ENCODE measurements at places on chromosomes 6 and 20. TPM values are rescaled to one million over a fixed set of nuclear protein-coding genes. Genes with fewer than 3 reads are reported as not detected.

DNA sequence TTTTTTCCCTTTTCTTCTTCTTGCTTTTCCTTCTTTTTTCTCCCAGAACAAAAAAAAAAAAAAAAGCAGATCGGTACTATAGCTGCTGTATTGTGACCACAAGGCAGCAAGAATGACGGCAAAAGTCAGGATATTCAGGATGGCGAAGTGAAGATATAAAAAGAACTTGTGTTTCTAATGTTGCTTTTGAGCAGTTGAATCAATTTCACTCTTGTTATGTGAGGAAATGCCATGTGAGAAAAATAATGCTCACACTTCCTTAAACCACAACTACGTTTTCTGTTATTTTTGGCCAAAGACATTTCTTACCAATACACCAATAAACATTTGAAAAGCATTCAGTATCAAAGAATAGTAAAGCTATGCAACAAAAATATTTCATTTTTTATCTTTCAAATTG lies 510.5 kb downstream of the HACE1 start:
- no peaks in the 10 kb centered on the region for H3K4me1 ChIP-seq
- H3K27me3 ChIP-seq = no peaks in the 10 kb centered on the region
- no peaks in the 10 kb centered on the region for H3K36me3 ChIP-seq
- H3K27ac ChIP-seq = no peak overlapping the region

DNA sequence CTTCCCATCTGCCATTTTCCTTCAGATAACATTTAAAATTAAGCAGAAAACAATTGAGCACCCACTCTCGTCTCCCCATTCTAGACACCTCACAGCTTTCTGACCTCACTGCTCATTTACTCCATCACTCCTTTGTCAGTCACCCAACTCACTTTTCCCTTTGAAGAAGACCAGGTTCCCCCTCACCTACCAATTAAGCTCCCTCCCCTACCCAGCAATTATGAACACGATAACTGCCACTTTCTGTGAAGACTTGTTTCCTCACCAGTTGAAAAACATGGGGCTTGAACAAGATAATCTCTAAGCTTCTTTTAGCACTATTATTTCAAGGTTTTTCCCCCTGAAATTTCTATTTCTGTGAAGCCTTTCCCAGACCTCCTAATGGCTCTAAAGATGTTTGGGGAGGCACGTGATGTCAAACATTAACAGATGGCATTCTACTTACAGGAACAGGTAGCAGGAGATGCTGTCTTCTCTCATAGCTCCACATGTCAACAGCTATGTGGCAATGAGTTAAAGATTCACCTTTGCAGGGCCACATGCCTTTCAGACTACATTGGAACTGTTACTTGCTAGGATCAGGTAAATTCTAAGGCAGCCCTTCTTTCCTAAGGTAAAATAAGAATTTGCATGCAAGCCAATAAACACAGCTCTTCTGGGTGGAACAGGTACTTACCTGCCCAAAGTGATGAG lies 24.8 kb upstream of the SLA2 start:
- no peaks in the 10 kb centered on the region for H3K27me3 ChIP-seq
- H3K27ac ChIP-seq = no peak overlapping the region
- DNase-seq = no peak
- no peak overlapping the region for H3K4me3 ChIP-seq

DNA sequence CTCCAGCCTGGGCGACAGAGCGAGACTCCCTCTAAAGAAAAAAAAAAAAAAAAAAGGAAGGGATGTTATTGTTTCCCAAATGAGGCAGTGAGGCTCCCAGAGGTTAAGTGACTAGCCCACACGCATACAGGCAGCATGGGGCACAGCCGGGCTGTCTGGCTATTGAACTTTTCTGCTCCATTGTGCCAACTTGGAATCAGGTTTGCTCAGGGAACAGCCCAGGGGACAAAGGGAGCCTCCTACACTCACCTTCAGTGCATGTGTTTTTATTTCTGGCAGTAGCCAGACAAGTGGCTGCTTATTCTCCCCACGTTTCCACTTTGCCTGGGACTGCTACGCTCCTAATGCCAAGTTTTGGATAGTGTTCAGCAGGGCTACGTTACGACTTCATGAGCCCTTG lies 10.7 kb downstream of the ETV7 start:
- no peaks in the 10 kb centered on the region for H3K27me3 ChIP-seq
- H3K4me3 ChIP-seq = no peak overlapping the region
- H3K27ac ChIP-seq = no peak overlapping the region
- DNase-seq = no peak
- H3K4me1 ChIP-seq = no peaks in the 10 kb centered on the region

- H3K27ac ChIP-seq = no peak overlapping the region
These were observed 15.7 kb downstream of the VTA1 start for GRCh38 chr6:142162780-142163179.

- H3K27me3 ChIP-seq = no peaks in the 10 kb centered on the region
- H3K27ac ChIP-seq = no peak overlapping the region
- no peak for DNase-seq
- H3K36me3 ChIP-seq = no peaks in the 10 kb centered on the region
- H3K4me1 ChIP-seq = no peaks in the 10 kb centered on the region
- no peak overlapping the region for H3K4me3 ChIP-seq
These were observed 258.0 kb downstream of the PLCB1 start for GRCh38 chr20:8390037-8390433.

DNA sequence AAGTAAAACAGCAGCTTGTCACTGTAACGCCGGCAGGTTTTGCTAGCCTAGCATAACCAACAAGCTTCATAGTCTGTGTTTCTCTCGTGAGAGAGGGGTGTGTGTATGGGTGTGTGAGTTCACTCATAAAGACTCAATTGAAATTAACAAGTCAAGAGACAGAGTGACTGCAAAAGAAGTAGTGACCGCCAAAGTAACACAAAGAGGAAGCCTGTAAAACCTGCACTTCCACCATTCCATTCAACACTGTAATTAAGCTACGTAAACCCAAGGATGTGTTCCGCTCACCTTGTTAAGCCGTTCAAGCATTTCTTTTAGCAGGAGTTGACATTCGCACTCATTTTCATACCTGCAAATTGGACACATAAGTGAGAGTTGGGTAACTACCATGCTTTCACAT lies 6.6 kb downstream of the BFSP1 start:
- no peaks in the 10 kb centered on the region for H3K27me3 ChIP-seq
- H3K36me3 ChIP-seq = no peaks in the 10 kb centered on the region
- no peak overlapping the region for H3K27ac ChIP-seq
- no peak overlapping the region for H3K4me3 ChIP-seq
- no peaks in the 10 kb centered on the region for H3K4me1 ChIP-seq

GRCh38 chr20:39993742-39994141 lies 695.3 kb downstream of the MAFB start:
- no peaks in the 10 kb centered on the region for H3K4me1 ChIP-seq
- no peaks in the 10 kb centered on the region for H3K36me3 ChIP-seq
- no peak for DNase-seq
- no peak overlapping the region for H3K4me3 ChIP-seq

DNA sequence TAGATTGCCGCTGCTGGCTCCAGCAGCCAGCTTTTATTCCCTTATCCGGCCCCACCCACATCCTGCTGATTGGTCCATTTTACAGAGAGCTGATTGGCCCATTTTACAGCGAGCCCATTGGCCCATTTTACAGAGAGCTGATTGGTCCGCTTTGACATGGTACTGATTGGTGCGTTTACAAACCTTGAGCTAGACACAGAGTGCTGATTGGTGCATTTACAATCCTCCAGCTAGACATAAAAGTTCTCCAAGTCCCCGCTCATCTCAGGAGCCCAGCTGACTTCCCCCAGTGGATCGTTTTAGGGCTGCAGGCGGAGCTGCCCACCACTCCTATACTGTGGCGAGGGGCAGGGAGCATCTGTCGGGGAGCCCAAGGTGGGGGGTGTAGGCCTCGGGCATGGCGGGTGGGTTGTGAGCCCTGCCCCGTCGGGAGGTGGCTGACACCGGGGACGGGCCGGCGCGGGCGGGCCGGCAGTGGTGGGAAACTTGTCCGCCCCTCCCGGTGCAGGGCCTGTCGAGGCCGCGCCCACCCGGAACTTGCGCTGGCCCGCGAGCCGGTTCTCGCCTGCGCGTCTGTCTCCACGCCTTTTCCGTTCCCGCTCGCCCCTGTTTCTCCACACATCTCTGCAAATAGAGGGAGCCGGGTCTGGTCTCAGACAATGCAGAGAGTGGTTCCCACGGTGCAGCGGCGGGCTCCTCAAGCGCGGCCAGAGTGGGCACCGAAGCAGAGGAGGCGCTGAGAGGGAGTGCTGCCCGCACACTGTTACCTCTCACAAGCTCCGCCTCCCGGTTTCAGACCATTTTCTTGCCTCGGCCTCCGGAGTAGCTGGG lies 86.1 kb upstream of the STMND1 start:
- no peaks in the 10 kb centered on the region for H3K27me3 ChIP-seq
- H3K4me3 ChIP-seq = peak overlapping the region; percentile 18
- no peak overlapping the region for H3K27ac ChIP-seq
- H3K4me1 ChIP-seq = no peaks in the 10 kb centered on the region
- H3K36me3 ChIP-seq = no peaks in the 10 kb centered on the region

DNA sequence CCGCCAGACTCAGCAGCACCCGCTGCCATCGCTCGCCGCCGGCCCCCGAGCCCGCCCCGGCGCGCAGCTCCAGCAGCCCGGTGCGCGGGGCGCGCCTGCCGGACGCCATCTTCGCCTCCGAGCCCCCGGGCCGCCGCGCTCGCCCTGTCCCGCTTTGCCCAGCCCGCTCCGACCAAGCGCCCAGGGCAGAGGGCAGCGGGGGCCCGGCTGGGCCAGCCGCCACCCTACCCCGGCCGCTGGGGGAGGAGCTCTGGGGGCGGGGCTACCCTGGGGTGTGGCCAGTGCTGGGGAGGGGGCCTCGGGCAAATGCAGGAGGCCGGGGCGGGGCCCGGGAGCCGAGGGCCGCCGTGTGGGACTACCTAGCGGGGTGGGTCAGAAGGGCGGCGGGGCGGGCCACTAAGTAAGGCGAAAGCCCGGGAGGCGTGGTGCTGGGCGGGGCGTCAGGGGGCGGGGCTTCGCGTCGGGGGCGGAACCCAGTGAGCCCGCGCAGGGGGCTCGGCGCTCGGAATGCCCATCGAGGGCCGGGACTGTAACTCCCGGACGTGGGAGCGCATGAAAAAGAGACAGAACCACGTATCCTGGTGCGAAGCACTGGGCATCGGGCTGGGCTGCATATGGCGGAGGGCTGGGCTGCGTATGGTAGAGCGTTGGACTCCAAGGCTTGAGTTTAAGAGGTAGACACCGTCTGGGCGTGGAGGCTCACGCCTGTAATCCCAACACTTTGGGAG lies at the start of gene SNTA1:
Gene SNTA1 (minus strand): TSS at position 252 of the 728 bp plus-strand sequence. CDS start 143 bp downstream, at position 109.
- DNase-seq = peak; percentile 80
- peak within 1 kb of the TSS; percentile 85 for H3K4me3 ChIP-seq
- no peaks in the 10 kb centered on the region for H3K27me3 ChIP-seq

- H3K27ac ChIP-seq = no peak overlapping the region
- no peaks in the 10 kb centered on the region for H3K27me3 ChIP-seq
- no peak for DNase-seq
- H3K36me3 ChIP-seq = no peaks in the 10 kb centered on the region
- peaks cover 15% of the 10 kb centered on the region for H3K4me1 ChIP-seq
- no peak overlapping the region for H3K4me3 ChIP-seq
These were observed 153.0 kb downstream of the BCAS1 start for GRCh38 chr20:53917145-53918019.

GRCh38 chr20:49349694-49350252 lies 71.9 kb upstream of the ZNFX1 start:
- no peaks in the 10 kb centered on the region for H3K36me3 ChIP-seq
- no peak overlapping the region for H3K4me3 ChIP-seq
- H3K27me3 ChIP-seq = peaks cover 3% of the 10 kb centered on the region
- H3K27ac ChIP-seq = no peak overlapping the region
- DNase-seq = no peak
- no peaks in the 10 kb centered on the region for H3K4me1 ChIP-seq

DNA sequence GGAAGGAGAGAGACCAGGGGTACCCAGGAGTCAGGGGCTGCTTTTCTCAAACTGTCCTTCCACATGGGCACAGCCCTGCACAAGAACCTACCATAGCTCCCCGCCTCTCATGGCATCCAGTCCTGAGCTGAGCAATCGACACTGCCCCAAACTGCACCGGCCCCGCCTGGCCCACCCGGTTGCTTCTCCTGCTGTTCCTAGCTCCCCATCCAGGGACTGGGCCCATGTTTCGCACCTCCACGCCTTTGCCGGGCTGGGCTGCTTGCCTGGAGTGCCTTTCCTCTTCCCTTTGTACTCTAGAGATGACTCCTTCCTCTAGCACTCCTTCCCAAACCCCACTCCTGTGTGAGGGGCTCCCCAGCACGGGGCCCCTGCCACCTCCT lies 123.0 kb downstream of the GRM4 start:
- H3K27me3 ChIP-seq = no peaks in the 10 kb centered on the region
- H3K4me3 ChIP-seq = no peak overlapping the region
- H3K36me3 ChIP-seq = no peaks in the 10 kb centered on the region
- H3K27ac ChIP-seq = no peak overlapping the region

GRCh38 chr6:159680104-159680503 lies 12.9 kb downstream of the SOD2 start:
- no peak for DNase-seq
- no peak overlapping the region for H3K4me3 ChIP-seq
- H3K27me3 ChIP-seq = no peaks in the 10 kb centered on the region
- H3K4me1 ChIP-seq = no peaks in the 10 kb centered on the region

DNA sequence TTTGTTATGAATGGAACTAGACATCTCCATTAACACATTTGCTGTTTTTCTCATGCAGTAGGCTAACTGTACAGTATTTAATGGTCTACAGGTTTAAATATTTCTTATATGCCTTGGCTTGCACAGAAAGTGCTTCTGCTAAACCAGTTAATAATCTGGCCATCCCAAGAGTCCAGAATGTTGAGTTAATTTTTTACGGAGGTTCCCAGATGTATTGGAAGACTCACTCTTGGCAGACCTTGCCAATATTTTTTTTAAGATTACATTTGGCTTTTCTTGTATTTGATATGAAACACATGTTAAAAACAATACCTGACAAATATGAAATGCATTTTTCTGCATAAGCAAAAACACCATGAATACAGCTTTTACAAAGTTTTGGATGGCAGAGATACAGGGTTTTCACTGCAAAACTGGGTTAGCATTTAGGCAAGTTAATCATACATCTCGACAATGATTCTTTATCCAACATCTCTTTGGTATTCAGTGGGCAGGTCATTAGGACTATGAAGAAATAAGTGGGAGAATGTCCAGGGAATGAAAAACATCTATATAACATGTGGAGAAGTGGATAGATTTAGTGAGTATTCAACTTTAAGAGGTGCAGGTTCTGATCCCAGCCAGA lies 94.0 kb downstream of the SGK1 start:
- no peaks in the 10 kb centered on the region for H3K27me3 ChIP-seq
- H3K4me3 ChIP-seq = no peak overlapping the region
- no peak overlapping the region for H3K27ac ChIP-seq
- H3K36me3 ChIP-seq = no peaks in the 10 kb centered on the region
- no peaks in the 10 kb centered on the region for H3K4me1 ChIP-seq

Gene HRH3
- not detected for polyA plus RNA-seq

Gene TMEM217
- 0.42 TPM for polyA plus RNA-seq

Gene LAMA2
- 0.87 TPM for polyA plus RNA-seq
